ENCODE measurements at places on chromosomes 7 and 10.

GRCh38 chr10:32446536-32447406, 831 bp downstream of the CCDC7 start:
- no peak for DNase-seq

DNA sequence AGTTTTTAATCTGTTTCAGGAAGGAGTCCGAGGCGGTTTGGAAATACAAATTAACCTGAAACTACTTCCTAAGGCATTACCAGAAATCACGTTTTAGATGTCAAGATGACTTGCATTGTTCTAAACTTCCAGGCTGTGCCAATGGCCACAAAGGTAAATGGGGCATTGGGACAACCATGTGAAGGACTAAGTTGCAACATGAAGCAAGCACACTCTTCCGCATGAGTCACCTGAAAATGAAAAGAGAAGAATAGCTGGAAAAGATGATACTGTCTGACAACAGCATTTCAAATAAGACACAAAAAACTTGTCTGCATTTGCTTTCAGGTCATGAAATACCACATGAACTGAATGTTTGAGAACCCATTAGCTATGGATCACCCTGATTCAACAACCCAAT, 262.1 kb downstream of the AHR start:
- no peak for DNase-seq

DNA sequence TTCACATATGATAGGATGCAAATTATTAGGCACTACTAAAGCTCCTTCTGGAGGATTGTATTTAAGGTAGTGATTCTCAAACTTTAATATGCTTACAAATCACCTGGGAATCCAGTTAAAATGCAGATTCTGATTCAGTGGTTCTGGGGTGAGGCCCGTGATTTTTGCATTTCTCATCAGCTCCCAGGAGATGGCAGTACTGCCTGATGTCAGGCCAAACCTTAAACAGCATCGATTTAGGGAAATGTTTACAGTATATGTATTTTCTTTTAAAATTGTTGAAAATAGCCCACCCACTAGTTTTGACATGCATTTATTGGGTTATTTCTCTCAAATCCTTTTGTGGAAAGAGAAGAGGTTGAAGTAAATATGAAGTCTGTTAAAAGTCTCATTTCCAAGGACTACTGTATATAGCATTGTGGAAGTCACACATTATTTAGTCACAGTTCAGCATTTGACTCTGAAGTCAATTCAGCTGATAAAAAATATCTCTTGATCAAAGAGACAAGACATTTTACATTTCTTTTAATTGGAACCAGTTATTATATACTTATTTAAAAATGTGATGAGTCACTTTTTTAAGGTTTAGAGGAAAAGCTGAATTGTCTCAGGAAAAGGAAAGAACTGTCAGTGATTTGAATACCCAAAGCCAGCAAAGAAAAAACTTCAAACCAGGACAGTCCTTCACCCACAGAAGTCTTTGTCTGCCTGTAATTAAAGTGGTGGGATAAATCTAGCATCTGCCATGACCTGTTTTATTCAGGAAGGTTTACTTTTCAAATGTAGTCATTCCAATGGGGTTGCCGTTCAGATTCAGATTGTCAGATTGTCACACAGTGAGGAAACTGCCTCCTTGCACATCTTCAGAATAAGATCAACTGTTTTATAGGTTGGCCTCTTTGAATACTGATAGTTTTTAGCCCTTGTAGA, 21.1 kb upstream of the HBP1 start:
- no peak for DNase-seq

DNA sequence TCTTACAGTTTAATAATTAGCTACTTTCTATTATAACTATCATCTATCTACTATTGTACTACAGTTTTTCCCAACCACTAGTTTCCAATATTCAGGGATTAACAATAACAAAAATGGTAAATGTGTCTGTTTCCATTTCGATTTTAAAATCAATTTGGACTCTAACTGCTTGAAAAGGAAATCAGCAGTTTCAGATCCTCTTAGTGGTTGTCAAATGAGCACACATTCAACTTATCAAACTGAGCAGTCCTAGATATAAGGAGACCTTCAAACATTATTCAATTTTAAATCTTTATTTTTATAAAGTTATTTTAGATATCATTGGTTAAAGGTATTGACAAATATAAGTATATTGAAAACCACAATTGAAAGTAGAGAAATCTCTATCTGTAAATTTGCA, 46.8 kb upstream of the CD36 start:
- no peak for DNase-seq

GRCh38 chr7:38743899-38744298, 112.7 kb upstream of the AMPH start:
- no peak for DNase-seq
